ENCODE measurements at places on chromosomes 12 and 14. TPM values are rescaled to one million over a fixed set of nuclear protein-coding genes. Genes with fewer than 3 reads are reported as not detected.

Gene CLEC4E
- not detected for total RNA-seq

Gene ADGRD1
- 1.1 TPM for total RNA-seq

Gene MYF6
- not detected for total RNA-seq

Gene DICER1
- 24.0 TPM for total RNA-seq

Gene RNU4-1
- total RNA-seq = under 0.01 TPM

Gene GNB3
- total RNA-seq = 1.4 TPM

Gene NT5DC3
- 10.9 TPM for total RNA-seq

Gene FANCM
- 12.5 TPM for total RNA-seq

Gene FGF6
- not detected for total RNA-seq

Gene A2ML1
- not detected for total RNA-seq

Gene PRB2
- not detected for total RNA-seq

Gene KCNH3
- under 0.01 TPM for total RNA-seq

Gene CDKN3
- 9.9 TPM for total RNA-seq

Gene MOAP1
- 12.1 TPM for total RNA-seq

Gene C12orf50
- total RNA-seq = not detected

Gene SYNJ2BP
- 13.0 TPM for total RNA-seq

Gene TAS2R50
- 3.1 TPM for total RNA-seq

Gene CCDC196
- total RNA-seq = not detected

Gene EPYC
- total RNA-seq = not detected

Gene C14orf119
- total RNA-seq = 57.7 TPM

Gene FAM90A1
- 0.28 TPM for total RNA-seq
